Pons (tissue), 1 donor: ENCODE measurements at places on chromosomes 7 and 10.

DNA sequence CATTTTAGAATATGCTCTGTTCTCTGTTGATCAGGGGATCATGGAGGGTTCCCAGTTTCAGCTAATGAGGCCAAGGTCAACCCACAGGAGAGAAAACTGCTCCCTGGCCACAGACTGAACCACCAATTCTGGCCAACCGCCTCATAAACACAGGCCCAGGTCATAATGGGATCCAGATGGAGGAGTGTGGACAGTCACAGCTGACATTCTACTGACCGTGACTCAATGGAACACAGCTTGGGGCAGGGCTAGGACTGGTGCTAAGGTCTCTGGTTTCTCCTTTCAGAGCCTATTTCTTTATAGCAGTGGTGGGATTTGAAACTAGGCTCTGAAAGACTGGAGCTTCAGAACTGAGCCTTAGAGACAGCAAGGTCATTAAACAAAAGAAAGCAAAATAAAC is 68.3 kb downstream of the HIPK2 start:
- DNase-seq, result no peak

GRCh38 chr10:124223711-124224085 is 130.3 kb upstream of the CHST15 start:
- no peak for DNase-seq

DNA sequence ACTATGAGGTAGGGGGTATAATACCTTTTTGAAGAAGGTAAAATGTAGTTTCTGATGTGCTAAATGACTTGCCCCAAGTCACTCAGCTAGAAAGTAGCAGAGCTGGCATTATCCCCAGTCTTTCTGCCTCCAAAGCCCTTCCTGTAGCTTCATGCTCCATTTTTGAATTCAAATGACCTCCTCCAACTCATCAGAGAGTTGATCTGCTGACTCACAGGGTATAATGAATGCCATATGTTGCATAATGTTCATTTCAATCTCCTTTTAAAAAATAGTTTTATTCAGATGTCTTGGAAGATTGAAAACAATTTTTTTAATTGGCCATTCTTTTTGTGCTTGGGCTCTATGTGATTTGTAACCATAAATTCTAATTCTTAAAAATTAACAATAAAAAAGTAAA is 272.8 kb upstream of the IMMP2L start:
- no peak for DNase-seq

- no peak for DNase-seq
Observed at GRCh38 chr10:85600744-85601081, 765.9 kb downstream of the GRID1 start.

- DNase-seq, result no peak
Observed at GRCh38 chr10:119539359-119539825, 3.1 kb downstream of the RGS10 start.

GRCh38 chr7:12619461-12620069 is 49.0 kb downstream of the SCIN start:
- no peak for DNase-seq

DNA sequence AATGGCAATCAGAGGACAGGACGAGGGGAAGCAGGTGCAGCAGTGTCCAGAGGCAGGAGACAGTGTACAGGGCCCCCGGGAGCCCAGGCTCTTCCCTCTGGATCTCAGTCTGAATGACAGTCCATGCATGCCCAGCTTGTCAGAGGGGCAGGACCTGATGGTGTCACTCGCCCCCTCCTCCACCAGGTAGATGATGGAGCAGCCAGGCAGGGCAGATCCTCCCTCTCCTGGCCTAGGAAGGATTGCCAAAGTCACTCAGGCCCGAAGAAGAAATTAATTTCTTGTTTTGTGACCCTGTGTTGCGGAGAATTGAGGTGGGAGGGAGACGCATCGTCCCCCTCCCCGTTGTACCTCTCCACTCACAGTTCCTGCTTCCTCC is 4.0 kb downstream of the VSTM4 start:
- DNase-seq, result no peak

GRCh38 chr7:106615808-106616707 is 44.9 kb downstream of the CCDC71L start:
- no peak for DNase-seq

DNA sequence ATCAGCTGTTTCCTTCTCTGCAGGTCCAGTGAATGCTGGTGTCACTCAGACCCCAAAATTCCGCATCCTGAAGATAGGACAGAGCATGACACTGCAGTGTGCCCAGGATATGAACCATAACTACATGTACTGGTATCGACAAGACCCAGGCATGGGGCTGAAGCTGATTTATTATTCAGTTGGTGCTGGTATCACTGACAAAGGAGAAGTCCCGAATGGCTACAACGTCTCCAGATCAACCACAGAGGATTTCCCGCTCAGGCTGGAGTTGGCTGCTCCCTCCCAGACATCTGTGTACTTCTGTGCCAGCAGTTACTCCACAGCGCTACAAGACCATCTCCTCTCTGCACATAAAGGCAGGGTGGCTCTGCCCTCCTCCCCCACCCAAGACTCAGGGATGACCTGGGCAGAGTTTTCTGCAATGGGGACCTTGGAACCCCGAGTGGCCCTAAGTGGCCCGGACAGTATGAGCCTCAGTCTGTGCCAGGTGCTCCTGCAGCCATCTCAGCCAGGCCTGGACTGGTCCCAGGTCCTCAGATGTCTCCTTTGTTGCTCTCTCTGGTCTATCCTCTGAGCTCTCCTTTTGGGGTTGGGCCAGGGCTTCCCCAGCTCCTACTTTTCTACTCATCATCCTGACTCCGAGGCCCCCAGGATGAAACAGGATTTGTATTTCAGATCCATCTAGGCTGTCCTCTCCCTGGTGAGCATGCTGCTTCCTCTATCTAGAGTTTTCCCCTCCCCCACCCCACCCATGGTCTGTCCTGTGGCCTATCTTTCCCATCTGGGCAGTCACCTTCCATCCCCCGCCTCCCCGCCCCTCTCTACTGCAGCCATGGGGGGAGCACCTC is 212.1 kb upstream of the PRSS58 start:
- no peak for DNase-seq

DNA sequence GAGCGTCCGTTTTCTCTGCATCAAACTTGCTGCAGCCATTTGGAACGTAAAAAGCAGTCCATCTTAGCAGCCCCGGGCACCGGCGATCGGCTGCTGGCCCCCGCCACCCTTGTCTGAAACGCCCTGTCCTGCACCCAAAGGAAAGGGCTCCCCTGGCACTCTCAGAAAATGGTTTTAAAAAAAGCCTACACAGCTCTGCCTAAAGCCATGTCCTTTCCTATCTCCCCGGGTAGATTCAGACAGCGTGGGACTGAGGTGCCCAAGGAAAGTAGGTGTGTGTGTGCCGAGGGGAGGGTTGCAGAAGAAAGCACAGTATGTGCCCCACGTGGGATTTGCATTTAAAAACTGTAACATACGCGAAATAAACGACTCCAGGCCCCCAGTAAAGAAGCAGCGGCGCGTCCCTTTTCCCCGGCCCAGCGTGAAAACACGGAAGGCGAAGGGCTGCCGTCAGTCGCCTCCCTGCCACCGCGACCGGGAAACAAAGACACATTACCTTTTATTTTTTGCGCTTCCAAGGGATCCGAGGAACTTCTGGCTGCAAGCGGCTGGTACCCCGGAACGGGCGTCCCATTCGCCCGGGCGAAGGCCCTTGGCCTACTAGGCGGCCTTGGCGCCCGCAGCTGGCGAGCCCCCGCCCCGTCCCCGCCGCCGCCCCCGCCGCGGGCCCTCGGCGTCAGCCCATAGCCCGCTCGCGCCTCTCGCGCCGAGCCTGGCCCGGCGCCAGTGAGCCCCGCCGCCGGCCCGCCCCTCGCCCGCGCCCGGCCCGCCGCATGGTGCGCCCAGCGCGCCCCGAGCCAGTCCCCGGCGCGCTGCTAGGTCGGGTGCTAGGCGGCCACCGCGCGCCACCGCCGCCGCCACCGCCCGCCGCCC is 304.6 kb downstream of the PRPF18 start:
- DNase-seq, result no peak

DNA sequence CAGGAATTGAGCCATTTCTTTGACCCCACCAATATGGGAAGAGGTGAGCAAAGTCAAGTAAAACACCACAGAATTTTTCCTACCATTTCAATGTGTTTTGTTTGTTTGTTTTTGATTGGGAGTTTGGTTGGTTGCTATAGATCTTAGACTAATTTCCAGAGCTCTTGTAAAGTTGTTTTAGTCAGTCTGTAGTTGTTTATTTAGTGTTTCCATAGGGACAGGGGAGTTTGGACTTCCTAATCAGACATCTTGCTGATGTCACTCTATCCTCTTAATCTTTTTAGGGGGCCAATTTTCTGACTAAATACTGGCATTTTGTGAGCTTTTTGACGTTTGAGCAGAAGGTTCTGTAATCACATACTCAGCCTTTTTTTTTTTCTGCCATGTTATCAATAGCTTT is 266.9 kb downstream of the ABCA13 start:
- DNase-seq, result no peak

DNA sequence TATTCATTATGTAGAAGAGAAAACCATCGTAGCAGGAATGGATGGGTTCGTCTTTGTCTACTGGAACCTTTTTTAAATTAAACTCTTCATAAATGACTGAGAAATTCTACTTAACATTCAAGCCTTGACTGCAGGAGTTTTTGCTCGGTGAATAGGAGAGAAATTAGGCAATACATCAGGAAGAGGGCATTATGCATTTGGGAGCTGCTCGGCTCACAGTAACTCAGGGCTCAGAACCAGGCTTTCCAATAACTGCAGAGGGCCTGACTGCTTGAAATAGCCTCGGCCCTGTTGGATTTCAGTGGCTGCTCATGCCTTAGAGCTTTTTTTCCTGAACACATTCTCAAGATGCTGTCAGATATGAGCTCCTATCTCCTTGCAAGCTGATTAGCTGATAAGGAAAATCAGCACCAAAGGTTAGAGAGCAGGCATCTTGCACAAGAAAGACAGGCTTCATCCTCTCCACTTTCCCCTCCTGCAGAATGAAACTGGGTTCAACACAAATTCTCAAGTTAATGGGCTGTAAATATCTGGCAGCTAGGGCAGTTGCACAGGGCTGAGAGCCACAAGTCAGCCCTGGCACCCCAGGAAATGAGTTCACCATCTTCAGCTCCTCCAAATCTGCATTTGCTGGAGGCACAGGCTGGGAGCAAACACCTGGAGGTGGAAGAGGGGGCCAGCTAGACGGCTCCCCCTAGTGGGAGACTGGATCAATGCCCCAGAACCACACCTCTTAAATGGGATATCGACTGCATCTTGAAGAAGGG is 24.3 kb downstream of the TECTB start:
- DNase-seq, result peak; percentile 17

GRCh38 chr7:108375668-108376067 is 80.6 kb downstream of the NRCAM start:
- no peak for DNase-seq

DNA sequence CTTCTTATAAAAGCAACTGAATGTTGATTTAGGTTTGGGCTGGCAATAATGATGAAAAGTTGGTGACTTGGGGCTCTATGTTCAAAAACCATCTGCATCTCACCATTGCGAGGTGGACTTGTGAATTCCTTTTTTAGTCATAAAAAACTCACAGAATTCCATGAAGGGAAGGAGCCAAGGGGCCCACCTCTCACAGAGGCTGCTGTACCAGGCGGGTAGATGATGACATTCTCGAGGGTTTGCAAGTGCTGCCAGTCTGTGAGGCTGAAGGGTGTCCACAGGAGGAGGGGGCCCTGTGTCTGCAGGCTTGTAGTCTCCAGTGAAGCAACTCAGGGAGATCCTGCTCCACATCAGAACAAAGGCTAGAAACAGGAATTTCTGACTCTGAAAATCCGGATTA is 195.5 kb upstream of the ZNF32 start:
- no peak for DNase-seq

GRCh38 chr10:102796407-102797176 is 40.6 kb downstream of the CYP17A1 start:
- peak; percentile 85 for DNase-seq

GRCh38 chr7:118745927-118746326 is 521.4 kb downstream of the ANKRD7 start:
- DNase-seq, result no peak

DNA sequence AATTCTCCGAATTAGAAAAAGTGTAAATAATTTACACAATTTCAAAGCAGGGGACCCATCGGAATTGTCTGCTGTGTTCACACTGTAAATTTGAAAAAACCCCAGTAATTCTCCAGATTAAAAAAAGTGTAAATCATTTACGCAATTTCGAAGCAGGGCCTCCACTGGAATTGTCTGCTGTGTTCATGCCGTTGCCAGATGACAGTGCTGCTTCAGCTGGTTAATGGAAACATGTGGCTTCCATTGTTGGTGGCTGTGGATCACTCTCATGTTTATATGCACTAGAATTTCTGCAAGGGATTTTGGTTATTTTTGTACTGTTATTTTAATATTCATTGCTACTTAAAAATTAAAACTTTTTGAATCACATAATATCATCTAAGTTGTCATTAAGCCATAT is 88.8 kb upstream of the ELMO1 start:
- DNase-seq, result no peak

DNA sequence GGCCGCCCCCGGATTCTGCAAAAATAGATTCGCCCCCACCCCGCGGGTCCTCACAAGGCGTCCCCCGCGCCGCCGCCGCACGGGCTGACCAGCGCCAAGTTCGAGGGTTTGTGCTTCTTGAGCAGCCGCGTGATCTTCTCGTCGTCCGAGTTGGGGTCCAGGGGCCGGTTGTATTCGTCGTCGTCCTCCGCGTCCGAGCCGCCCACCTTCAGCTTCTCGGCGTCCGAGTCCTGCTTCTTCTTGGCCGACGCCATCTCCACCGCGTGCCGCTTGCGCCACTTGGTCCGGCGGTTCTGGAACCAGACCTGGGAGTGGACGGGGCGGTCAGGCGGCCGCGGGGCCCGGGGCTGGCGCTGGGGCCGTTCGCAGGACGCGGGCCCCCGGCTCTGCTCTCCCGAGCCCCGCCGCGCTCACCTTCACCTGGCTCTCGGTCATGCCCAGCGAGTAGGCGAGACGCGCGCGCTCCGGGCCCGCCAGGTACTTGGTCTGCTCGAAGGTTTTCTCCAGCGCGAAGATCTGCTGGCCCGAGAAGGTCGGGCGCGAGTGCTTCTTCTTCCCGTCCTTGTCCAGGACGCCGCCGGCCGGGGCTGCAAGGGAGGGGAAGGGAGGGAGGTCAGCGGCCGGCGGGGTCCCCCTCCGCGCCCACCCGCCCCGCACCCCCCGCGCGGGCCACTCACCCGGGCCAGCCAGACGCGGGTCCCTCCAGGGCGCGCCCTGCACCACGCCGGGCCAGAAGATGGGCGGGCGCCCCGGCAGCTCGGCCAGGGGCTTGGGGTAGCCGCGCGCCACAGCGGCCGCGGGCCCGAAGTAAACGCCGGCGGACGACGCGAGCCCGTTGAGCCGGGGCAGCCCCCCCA is 853 bp downstream of the NKX6-2 start:
- no peak for DNase-seq

DNA sequence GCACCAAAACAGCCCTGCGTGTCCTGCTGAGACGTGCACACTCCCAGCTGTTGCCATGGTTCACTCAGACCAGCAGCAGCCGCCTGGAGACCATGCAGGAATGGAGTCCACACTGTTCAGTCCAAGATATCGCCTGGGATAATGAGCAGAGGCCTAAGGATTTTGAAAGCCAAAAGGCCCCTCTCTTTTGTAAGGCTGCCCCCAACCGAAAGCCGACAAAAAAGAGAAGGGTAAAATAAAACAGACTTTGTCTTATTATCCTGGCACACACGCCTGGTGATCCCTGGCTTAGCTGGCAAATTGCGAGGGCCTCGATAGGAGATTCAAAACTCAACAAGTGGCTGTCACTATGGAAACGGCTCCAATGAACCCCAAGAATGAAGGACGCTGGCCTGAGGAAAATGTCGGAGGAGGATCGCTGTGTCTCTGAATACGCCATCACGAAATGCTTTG is 263.6 kb downstream of the SKIDA1 start:
- DNase-seq, result peak; percentile 19
